ENCODE measurements at places on chromosomes 11 and 22. TPM values are rescaled to one million over a fixed set of nuclear protein-coding genes. Genes with fewer than 3 reads are reported as not detected.
A peak's percentile ranks its signal among the peaks of the same experiment; 100 is the strongest.

The SLC2A11 gene
- 16.7 TPM for total RNA-seq

The C11orf87 gene
- under 0.01 TPM for total RNA-seq

The RAG1 gene
- total RNA-seq, result 1.3 TPM

The HSPB2 gene
- not detected for total RNA-seq

- no peak for DNase-seq
These were observed 781.0 kb downstream of the TBC1D22A start for GRCh38 chr22:47543447-47543846.

GRCh38 chr22:32808038-32808445 is 6.5 kb downstream of the TIMP3 start:
- no peak for DNase-seq

GRCh38 chr11:75315439-75315805 is 36.0 kb downstream of the ARRB1 start:
- DNase-seq, result no peak

GRCh38 chr22:22074634-22075381 is 92.2 kb upstream of the TOP3B start:
- no peak for DNase-seq

- no peak for DNase-seq
These were observed 5.5 kb upstream of the MYOD1 start for GRCh38 chr11:17713851-17714250.

DNA sequence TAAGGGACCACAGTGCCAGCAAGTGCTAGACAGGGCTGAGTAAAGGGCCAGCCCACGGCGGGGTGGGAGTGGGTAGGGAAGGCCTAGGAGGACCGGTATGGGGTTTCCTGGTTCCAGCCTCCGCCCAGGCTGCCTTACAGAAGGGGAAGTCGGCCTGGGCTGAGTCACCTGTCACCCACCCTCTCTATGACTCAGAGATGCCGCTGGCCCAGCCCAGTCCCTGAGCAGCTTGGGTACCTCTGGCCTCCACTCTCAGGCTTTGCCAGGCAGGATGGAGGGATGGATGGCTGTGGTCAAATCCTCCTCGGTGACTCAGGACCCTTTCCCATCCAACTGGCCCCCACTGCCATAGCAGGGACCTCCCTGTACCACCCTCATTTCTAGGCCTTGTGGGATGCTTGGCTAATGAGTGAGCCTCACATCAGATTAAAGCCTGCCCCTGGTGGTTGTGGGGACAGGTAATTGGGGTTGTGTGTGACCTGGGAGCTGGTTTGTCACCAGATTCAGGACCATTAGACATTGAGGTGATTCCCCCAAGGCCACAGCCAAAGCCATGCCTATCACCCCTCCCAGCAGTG is 13.9 kb downstream of the SLC35E4 start:
- DNase-seq, result peak; percentile 92

DNA sequence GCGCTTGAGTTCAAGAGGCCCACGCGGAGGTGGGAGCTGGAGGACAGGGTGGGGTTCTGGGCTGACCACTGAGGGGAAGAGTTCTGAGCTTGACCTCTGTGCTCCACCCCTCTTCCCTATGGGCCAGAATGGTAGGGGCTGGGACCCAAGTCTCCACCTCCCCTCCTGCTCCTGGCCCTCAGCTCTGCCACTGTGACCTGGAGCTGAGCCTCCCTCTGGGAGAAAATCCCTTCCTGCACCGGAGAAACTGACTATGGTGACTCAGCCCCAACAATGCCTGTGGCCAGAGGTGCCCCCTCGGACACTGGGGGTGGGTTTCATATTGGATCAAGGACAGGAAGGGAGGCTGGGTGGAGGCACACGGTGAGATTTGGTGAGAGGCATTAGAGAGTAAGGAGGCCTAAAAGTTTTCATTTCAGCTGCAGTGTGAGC is 23.0 kb downstream of the RELT start:
- no peak for DNase-seq

DNA sequence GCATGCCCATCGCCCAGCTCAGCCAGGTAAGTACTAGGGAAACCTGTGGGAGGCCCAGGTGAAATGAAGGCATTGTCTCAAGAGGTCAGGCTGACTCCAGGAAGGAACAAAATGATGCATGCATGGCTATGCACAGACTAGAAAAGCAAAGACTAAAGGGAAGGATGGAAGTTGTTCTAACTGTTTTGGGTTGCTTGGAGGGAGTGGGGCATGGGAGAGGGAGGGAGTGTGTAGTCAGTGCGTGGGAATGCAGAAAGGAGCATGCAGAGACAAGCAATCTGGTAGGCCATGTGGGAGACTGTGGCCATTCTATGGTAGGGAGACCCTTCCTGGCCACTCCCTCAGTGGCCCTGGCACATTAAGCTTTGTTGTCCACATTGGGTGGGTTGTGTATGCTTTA is 2.9 kb downstream of the MICAL3 start:
- DNase-seq, result no peak

Data from hematopoietic multipotent progenitor cell (in vitro differentiated cells).